ENCODE measurements at places on chromosomes 2 and 18. TPM values are rescaled to one million over a fixed set of nuclear protein-coding genes. Genes with fewer than 3 reads are reported as not detected.

Gene CEBPZOS
- 30.2 TPM for total RNA-seq

Gene CCDC74B
- total RNA-seq: 0.66 TPM

Gene ZAP70
- total RNA-seq: under 0.01 TPM

Gene METAP1D
- total RNA-seq: 10.1 TPM

Gene FOXD4L1
- total RNA-seq: not detected

Gene GKN2
- total RNA-seq: not detected

Gene GPR55
- total RNA-seq: not detected

Gene DCDC2C
- total RNA-seq: not detected

Measured in thoracic aorta endothelial cell (primary cell).